ENCODE measurements at places on chromosomes 1 and 21.

DNA sequence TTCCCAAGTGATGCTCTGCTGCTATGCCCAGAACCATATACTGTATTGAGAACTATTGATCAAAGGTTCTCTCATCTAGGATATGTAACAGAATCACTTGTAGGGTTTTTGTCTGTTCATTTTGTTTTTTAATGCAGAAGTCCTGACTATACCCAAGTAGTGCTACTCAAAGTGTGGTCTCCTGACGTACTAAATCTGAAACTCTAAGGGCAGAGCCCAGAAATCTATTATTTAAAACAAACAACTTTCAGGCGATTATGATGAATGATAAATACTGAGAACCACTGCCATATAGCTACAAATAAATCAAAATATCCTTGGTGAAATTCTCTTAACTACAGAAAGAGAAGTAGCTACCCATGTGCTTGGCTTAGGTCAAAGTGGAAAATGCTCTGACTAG is 10.1 kb downstream of the ZZZ3 start:
- no peak for DNase-seq

DNA sequence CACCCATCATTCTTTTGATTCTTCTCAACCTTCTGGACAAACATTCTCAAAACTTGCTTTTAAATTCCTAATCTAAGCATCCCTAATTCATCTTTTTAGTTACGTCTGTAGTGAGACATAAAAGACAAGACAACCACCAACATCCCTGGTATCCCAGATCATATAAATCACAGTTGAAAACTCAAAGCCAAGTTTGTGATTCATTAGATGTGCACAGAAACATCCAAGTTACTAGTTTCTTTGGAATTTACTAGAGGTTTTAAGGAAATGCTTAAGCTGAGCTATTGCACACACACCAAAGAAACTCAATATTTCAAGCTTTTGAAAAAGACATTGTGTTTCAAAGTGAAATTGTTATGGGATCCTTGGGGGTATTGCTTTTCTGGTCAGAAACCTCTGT is 47.6 kb downstream of the ATP6V1G3 start:
- DNase-seq, result peak; percentile 66

DNA sequence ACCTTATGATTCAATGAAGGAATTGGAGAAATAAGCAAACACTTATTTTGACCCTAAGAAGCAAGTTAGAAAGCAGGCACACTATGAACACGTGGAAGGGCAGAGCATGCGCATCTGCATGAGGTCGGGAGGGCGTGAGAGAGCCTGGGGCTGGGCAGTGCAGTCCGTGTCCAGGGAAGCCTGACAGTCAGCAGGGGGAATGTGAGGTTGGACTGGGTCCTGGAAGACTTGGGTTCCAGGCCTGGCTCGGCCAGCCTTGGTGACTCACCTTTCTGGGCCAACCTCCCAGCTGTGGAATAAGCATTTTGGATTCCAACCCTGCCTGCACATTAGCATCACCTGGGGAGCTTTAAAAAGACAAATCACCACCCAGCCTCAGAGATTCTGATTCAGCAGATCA is 26.6 kb upstream of the LMX1A start:
- DNase-seq, result no peak

- no peak for DNase-seq
Observed at GRCh38 chr21:14533499-14534428, 12.4 kb downstream of the SAMSN1 start.

GRCh38 chr1:41033272-41033671 is 11.7 kb upstream of the SLFNL1 start:
- no peak for DNase-seq

DNA sequence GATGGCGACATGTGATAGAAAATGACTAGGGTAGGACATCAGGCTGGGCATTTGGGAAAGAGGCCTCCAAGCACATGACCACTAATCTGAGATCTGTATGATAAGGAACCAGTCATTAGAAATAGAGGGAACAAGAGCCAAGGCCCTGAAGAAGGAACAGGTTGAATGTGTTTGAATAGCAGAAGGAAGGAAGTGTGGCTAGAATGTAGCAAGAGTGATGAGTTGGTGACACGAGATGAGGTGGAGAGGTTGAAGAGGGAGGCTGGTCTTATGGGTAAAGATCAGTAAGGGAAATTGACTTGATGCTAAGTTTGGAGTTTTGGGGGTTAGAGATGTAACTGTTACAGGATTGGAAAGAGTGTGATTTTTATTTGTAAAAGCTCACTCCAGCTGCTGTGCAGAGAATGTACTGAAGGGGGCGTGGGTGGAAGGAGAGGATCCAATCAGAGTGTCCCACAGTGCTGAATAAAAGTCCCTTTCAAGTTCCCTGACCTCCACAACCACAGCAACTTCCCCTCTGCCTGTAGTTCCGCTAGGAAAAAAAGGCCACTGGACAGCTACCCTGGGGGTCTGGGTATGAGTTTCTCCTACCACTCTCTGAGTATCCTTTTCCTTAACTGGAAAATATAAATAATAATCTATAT is 295.0 kb downstream of the OMA1 start:
- DNase-seq, result no peak

All from hepatic stellate cell (primary cell).